ENCODE measurements at places on chromosomes 3 and 15.

DNA sequence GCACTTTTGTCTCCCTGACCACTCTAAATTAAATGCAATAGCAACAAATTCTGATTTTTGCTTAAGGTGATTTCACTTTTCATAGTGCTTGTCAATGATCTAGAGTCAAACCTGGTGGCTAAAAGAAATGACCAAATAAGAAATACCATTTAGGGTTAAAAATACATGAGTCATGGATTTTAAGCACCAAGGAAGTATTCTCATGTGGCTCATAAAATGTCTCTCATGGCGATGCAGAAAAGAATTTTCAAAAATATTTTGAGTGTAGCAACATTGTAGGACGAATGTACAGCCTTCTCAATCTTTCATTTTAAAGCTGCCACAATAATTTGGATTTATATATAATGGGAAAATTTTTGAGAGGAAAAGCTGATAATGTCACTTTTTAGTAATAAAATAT lies 193.6 kb downstream of the EPHA3 start:
- no peak for DNase-seq
- no peak overlapping the region for H3K4me3 ChIP-seq
- no peaks in the 10 kb centered on the region for H3K27me3 ChIP-seq
- no peaks in the 10 kb centered on the region for H3K36me3 ChIP-seq
- H3K4me1 ChIP-seq: no peaks in the 10 kb centered on the region
- H3K27ac ChIP-seq: no peak overlapping the region

DNA sequence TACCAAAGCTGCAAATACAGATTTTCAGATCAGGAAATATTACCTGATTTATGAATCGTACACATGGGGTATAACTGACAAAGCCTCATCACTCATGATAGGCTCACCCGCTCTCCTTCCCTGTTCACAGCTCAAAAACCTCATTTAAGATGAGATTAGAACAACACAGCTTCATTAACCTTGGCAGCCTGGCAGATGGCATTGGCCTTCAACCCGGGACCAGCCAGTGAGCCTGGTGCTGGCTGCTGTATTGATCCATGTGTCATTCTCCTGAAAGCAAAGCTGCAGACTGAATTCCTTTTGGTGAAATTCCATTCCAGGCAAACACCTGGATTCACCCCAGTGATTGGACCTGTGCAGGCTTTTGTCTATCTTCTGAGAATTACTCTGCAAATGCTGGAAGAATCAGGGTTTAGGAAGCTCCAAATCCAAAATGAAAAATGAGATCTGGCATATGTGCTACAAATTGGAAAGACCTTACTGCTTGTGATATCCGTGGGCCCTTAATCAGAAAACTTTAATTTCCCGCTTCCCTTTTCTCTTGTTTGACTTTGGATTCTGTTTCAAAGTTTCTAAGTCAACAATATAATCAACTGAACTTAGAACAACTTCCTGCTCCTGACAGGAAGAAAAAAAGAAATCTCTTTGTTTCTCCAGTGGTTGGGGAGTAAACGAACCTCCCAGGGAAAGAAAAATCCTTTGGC lies 189.1 kb upstream of the KBTBD8 start:
- no peaks in the 10 kb centered on the region for H3K27me3 ChIP-seq
- no peak overlapping the region for H3K4me3 ChIP-seq
- peaks cover 6% of the 10 kb centered on the region for H3K4me1 ChIP-seq

DNA sequence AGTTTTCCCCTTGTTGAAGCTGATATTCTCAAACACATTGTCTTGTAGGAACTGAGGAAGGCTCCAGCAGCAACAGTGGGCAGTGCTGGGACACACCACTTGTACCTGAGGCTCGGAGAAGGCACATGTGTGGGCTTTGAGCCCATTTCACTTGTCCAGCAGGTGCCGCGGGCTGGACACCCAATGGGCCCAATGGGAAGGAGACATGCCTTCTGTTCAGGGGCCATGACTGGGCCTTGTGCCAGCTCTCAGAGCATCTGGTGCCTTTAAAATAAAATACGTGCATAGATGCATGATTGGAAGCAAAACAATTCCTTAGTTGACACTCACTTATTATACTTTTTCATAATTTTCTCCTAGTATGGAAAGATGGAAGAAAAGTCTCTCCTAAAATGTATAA lies 334.2 kb downstream of the KLF13 start:
- no peak for DNase-seq
- H3K27me3 ChIP-seq: no peaks in the 10 kb centered on the region
- H3K4me3 ChIP-seq: no peak overlapping the region

GRCh38 chr15:65095011-65095746 lies 18.6 kb downstream of the KBTBD13 start:
- no peaks in the 10 kb centered on the region for H3K27me3 ChIP-seq
- H3K4me1 ChIP-seq: peaks cover 6% of the 10 kb centered on the region

DNA sequence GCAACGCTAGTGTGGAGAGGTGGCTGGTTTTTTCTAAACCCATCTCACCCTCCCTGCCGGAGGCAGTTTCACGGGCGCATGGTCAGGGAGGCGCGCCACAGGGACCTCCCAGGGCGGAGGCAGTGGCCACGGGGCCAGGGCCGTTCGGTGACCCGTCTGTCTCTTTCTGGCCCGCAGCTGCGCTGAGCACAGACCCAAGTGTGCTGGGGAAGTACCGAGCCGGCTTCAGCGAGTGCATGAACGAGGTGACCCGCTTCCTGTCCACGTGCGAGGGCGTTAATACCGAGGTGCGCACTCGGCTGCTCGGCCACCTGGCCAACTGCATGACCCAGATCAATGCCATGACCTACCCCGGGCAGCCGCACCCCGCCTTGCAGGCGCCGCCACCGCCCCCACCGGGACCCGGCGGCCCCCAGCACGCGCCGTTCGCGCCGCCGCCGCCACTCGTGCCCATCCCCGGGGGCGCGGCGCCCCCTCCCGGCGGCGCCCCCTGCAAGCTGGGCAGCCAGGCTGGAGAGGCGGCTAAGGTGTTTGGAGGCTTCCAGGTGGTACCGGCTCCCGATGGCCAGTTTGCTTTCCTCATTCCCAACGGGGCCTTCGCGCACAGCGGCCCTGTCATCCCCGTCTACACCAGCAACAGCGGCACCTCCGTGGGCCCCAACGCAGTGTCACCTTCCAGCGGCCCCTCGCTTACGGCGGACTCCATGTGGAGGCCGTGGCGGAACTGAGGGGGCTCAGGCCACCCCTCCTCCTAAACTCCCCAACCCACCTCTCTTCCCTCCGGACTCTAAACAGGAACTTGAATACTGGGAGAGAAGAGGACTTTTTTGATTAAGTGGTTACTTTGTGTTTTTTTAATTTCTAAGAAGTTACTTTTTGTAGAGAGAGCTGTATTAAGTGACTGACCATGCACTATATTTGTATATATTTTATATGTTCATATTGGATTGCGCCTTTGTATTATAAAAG lies 1.8 kb downstream of the HES1 start:
- H3K36me3 ChIP-seq: no peaks in the 10 kb centered on the region
- peak overlapping the region; percentile 67 for H3K4me3 ChIP-seq
- H3K27ac ChIP-seq: peak overlapping the region; percentile 87
- H3K27me3 ChIP-seq: no peaks in the 10 kb centered on the region
- H3K4me1 ChIP-seq: peaks cover 25% of the 10 kb centered on the region

DNA sequence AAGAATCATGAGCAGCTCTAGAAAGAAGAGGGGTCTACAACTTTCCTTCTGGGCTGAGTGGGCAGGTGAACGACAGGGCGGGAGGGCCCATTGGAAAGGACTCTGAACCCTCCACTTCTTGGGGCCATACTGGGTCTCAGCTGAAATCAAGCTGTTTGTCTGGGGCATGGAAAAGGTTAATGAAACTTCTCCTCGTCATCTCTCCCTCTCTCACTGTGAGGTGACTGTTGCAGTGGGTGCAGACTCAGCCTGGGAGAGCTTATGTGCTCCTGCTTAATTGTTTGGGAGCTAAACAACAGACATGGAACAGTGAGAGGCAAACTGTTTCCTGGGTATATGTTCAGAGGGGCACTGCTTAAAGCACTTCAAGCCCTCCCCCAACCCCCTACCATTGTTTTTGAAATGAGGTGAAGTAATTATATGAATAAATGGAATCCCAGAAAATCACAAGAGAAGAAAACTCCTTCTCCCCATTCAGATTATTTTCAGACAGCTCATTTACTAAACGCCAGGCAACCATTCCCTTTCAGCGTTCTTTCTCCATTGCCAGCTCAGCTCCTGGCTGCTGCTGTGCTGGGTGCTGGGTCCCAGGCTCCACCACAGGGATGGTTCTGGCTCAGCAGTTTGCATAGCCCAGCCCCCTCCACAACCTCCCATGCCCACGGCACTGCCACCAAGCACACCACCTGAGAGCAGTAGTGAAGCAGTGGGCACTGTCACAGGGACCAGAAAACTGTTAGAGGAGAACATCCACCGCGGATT lies 444.9 kb upstream of the TBL1XR1 start:
- no peak for DNase-seq
- H3K36me3 ChIP-seq: no peaks in the 10 kb centered on the region
- H3K27ac ChIP-seq: no peak overlapping the region
- no peaks in the 10 kb centered on the region for H3K4me1 ChIP-seq
- H3K4me3 ChIP-seq: no peak overlapping the region

DNA sequence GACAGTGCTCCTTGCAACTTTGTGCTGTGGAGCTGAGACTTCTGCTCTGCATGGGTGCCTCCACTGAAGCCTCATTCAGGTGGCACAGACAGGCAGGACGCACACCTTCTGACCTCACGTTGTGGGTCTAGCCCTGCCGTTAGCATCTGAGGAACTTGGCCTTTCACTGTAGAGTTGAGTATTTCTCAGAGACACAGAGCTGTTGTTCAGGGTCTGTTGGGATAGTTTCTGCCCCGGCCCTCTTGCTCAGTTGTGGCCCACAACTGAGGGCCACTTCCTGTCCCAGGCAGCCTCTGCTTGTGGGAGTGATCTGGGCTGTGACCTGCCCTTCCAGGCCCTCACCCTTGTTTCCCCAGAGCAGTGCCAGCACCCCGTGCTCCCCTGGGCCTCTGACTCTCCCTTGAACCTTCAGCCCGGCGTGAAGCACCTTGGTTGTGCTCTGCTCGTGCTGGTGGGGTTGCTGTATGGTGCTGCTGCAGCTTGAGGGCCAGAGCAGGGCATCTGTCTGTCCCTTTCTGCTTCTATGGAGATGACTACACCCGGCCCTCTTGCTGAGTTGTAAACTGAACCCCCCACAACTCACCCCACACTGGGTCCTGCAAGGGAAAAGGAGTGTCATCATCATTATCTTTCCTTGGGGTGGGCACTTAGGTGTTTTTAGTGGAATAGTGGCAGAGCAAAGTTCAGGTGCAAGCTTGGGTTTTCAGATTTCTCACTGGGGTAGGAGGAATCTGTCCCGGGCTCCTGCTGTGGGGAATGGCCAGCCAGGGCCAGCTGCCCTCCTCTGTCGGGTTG lies 11.7 kb downstream of the BAHD1 start:
- H3K4me1 ChIP-seq: peaks cover 10% of the 10 kb centered on the region
- DNase-seq: no peak
- no peak overlapping the region for H3K27ac ChIP-seq
- H3K27me3 ChIP-seq: no peaks in the 10 kb centered on the region
- H3K4me3 ChIP-seq: no peak overlapping the region

DNA sequence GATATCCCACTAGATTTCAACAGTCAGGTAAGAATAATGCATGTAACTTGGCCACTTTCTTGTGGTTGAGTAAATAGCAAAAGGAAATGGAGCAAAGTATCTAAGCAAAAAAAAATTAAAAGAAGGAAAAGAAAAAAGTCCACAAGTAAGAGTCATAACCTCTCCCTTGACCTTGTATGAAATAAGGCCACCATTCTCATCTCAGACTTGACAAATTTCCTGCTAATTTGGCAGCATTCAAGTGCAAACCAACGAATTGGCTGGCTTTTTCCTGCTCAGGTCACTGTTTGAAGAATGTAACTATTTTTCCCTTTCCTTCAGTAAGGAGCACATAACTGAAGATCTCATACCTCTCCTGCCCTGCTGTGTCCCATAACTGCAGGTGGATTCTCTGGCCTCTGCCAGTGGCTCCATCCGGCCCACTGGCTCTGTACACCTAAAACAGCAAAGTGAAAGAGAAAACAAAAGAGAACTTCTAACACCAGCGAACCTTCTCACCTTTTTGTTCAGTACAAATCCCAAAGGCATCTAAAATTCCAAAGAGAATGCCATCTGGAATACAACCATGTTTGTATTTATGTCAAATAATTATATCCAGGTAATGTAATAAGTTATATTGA lies 33.4 kb upstream of the RSL24D1 start:
- H3K27ac ChIP-seq: no peak overlapping the region
- no peak for DNase-seq
- no peaks in the 10 kb centered on the region for H3K4me1 ChIP-seq
- peaks cover 4% of the 10 kb centered on the region for H3K36me3 ChIP-seq
- no peaks in the 10 kb centered on the region for H3K27me3 ChIP-seq
- no peak overlapping the region for H3K4me3 ChIP-seq

GRCh38 chr3:89155811-89156210 lies 48.4 kb downstream of the EPHA3 start:
- no peak overlapping the region for H3K27ac ChIP-seq
- H3K27me3 ChIP-seq: no peaks in the 10 kb centered on the region
- no peak overlapping the region for H3K4me3 ChIP-seq
- peak; percentile 33 for DNase-seq

DNA sequence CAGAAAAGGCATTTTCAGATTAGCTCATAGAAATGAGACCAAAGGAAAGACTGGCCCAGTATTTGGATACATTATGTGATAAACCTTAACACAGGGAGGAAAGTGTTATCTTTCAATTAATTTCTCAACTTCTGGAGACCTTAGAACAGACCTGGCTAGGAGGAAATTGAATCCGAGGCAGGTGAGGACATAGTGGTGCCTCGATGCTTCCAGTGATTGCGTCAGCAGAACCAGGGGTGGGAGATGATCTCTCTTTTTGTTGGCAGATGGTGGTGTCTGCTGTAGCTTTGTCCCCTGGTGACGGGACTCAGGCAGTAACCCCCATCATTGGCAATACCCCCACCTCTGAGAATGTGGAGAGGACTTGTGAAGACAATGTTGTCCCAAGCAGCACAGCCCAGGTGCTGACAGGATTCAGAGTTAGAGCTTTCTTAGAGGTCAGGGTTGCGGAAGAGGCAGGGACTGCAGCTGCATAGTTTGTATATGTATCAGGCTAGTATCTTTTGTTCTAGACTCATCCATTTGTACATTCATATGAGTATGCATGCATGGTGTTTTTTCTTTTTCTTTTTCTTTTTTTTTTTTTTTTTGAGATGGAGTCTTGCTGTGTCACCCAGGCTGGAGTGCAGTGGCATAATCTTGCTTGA lies 27.9 kb upstream of the MUC20 start:
- peaks cover 3% of the 10 kb centered on the region for H3K4me1 ChIP-seq
- no peak for DNase-seq
- H3K36me3 ChIP-seq: peaks cover 13% of the 10 kb centered on the region
- H3K27me3 ChIP-seq: no peaks in the 10 kb centered on the region
- H3K4me3 ChIP-seq: no peak overlapping the region

GRCh38 chr3:39013289-39013688 lies 38.5 kb downstream of the SCN11A start:
- DNase-seq: no peak
- H3K27me3 ChIP-seq: no peaks in the 10 kb centered on the region

- peaks cover 7% of the 10 kb centered on the region for H3K4me1 ChIP-seq
- H3K36me3 ChIP-seq: peaks cover 23% of the 10 kb centered on the region
- no peaks in the 10 kb centered on the region for H3K27me3 ChIP-seq
- H3K27ac ChIP-seq: peak overlapping the region; percentile 5
These were observed 16.6 kb downstream of the LYSMD4 start for GRCh38 chr15:99716540-99717095.

GRCh38 chr15:83928392-83928734 lies 274.4 kb downstream of the ADAMTSL3 start:
- no peak overlapping the region for H3K4me3 ChIP-seq
- no peaks in the 10 kb centered on the region for H3K27me3 ChIP-seq
- no peak overlapping the region for H3K27ac ChIP-seq
- no peaks in the 10 kb centered on the region for H3K36me3 ChIP-seq
- H3K4me1 ChIP-seq: no peaks in the 10 kb centered on the region

GRCh38 chr3:48402281-48402732 lies 27.6 kb downstream of the PLXNB1 start:
- H3K4me1 ChIP-seq: no peaks in the 10 kb centered on the region
- H3K4me3 ChIP-seq: no peak overlapping the region
- peak overlapping the region; percentile 34 for H3K27ac ChIP-seq
- no peaks in the 10 kb centered on the region for H3K36me3 ChIP-seq
